Omental fat pad (tissue), 4 donors: ENCODE measurements at places on chromosomes 16 and 17.

GRCh38 chr16:87206646-87207451, 110.3 kb downstream of the C16orf95 start:
- no peak for DNase-seq

DNA sequence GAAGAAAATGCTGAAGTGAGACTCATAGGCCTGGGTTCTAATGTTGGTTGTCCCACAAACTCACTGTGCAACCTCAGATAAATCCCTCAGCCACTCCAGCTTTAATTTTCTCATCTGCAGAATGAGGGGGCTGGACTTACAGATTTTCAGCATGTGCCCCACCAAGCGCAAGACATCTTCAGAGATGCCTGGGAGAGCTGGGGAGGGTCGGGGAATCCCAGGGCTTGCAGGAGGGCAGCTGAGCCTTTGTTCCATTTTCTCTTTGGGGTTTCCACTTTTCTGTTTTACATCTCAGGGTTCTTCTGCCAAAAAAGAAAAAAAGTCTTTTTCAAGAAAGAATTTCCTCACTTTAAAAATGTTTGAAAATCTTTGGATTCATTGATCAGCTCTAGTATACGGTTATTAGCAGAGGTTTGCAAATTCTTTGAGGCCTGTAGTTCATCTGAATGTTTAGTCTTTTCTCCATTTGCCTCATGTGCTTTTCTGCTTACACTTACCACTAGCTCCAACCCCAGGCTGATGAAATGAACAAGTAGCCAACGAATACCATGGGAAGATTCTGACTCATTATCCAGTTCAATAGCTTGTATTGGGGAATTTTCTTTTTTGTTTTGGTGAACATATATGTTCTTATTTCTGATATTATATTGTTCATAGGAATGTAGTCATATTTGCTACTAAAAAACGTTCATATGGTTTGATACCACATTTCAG, 56.4 kb downstream of the CHD9 start:
- DNase-seq: no peak

- no peak for DNase-seq
Observed at GRCh38 chr17:40576113-40576740, 11.0 kb upstream of the CCR7 start.

GRCh38 chr16:22635357-22635761, 124.7 kb downstream of the NPIPB5 start:
- no peak for DNase-seq
